ENCODE measurements at places on chromosomes 3 and 15. TPM values are rescaled to one million over a fixed set of nuclear protein-coding genes. Genes with fewer than 3 reads are reported as not detected.

DNA sequence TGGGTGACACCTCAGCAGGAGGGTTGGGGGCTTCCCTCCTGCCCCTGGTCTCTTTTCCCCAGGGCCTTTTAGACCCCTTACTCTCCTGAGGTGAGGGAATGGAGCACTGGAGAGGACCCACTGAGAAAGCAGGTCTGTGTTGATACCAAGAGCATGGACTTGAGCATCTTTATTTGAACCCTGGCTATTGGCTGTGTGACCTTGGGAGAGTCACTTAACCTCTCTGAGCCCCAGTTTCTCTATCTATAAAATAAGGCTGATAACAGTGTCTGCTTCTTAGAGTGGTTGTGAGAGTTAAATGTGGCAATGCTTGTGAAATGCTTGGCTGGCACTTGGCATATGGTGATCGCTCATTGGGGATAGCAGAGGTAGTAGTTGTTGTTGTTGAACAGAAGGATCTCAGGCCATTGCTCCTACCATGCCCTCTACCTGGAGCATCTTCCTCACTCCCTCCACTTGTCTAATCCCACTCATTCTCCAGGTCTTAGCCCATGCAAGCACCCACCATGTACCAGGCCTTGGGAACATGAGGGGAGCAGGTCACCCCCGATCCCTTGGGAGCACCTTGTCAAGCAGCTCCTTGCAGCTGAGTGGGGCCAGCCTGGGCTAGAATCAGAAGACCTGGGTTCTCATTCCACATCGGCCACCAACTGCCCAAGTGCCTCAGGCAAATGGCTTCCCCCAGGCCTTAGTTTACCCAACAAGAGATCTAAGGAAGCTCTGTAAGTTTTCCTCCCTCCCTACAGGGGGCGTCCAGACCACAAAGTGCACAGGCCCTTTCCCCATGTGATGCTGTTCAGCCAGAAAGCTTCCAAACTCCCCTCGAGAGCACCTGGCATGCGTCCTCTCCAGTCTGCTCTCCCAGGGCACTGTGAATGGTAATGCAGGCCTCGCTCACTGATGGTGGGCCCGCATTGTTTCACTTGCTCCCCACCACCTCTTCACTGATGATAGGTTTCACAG, 96.7 kb downstream of the LSM3 start:
- no peak for DNase-seq

DNA sequence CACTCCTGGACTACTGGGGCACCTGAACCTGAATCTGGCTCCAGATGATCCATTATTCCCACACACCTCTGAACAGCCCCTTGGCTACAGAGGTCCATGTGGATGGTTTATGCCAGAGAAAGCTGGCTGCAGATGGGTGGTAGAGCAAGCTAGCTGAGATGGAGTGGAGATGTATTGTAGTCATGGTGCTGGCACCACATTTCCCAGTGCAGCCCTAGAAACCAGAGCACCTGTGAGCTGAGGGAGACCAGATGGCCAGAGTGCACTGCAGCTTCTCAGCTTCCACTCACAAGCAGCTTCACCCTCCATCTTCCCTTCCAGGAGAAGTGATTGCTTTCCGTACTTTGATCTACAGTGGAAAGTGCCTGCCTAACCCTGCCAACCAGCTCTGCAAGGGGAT, 29.9 kb downstream of the RBP1 start:
- DNase-seq = no peak

DNA sequence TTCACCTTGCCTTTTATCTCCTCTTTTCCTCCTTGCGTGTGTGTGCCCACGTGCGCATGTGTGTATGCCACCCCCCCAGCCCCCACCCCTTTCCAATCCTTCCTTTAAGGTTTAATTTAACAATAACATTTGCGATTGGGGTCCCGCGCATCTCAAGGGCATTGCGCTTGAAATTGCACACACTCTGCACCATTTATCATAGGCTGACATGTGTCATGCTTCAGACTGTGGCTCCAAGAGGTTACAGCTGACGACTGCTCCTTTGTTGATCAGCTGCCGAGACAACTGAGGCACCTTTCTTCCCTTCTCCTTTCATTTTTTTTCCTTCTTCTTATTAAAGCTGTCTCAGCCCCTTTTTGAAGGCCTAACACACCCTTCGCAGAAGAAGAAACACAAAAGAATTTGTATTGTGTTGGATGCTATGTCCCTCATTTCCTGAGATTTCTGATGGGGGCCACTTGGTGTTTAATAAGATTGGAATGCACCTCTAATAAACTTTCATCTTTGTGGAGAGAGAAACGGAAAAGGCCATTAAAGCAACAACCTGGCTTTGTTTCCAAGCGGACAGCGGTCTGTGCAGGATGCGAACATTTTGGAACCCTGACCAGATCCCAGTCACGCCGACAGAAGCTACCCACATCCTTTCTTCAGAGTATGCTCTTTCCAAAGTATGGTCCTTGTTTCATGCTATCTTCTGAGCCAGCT, 470.1 kb downstream of the MCTP2 start:
- DNase-seq = no peak

CHRM5 gene
- not detected for total RNA-seq

GRCh38 chr3:69504232-69504631, 118.3 kb upstream of the FRMD4B start:
- DNase-seq = no peak

GRCh38 chr15:92166751-92167405, 226.8 kb upstream of the ST8SIA2 start:
- peak; percentile 43 for DNase-seq

DNA sequence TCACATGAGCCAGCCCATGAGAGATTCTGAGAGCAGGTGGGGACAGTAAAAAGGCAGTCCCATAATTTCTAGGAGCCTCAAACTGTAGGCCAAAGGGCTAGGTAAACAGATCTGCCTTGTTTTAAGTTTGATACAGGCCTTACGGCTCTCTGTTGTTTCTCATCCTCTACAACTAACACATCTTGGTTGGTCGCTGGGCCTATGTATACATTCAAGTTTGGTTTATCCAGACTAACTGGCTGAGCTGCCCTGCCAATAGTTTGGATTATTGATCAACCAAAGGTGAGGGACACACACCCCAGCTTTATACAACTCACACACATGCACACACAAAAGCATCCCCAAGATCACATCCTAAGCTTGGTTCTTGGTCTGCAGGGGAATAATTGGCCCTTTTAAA, 3.0 kb downstream of the SIAH2 start:
- DNase-seq = no peak

GRCh38 chr3:39232859-39233258, 40.5 kb upstream of the XIRP1 start:
- DNase-seq = no peak

CACNA1D gene
- total RNA-seq = 1.0 TPM

GRCh38 chr3:37686220-37686619, 175.5 kb upstream of the CTDSPL start:
- DNase-seq = no peak

DNA sequence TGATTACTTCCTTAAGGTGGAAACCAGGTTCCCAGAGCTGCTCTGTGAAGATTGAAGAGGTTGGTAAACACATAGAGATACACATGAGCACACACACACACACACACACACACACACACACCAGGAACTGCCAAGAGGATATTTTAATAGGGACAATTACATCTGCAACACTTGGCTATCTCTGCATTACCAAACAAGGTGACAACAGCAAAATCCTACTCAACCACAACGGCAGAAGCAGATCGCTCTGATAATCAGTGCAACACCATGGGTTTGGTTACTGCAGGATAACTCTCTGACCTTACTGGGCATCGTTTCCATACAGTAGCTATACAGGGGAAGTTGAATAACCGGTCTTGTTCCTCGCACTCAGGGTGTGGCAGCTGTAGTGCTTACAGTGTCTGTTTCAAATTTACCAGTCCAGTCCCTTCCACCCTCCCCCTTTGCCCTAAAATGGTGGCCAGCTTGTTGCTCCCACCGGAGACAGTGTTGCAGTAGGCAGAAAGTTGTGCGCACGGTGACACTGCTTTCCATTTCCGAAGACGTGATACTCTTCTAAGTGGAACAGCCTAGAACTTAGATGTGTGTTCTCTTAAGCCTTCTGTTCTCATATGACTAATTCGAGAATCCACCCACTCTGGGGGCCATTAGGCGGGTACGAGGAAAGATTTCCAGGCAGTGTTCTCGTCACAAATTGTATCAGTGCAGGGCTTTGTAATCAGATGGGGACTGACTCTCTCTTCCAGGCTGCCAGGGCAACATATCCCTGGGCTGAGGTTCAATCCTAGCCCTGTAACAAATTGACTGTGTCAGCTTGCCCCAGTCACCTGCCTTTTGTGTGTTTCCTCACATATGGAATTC, 176.2 kb downstream of the P3H2 start:
- no peak for DNase-seq

GRCh38 chr3:69772152-69772867, 33.0 kb downstream of the MITF start:
- DNase-seq = peak; percentile 32

STRA6 gene
- total RNA-seq = not detected

- no peak for DNase-seq
These were observed 213.2 kb upstream of the RGMA start for GRCh38 chr15:93302080-93302765.

GRCh38 chr3:184439096-184439495, 59.2 kb downstream of the CHRD start:
- DNase-seq = no peak

DNA sequence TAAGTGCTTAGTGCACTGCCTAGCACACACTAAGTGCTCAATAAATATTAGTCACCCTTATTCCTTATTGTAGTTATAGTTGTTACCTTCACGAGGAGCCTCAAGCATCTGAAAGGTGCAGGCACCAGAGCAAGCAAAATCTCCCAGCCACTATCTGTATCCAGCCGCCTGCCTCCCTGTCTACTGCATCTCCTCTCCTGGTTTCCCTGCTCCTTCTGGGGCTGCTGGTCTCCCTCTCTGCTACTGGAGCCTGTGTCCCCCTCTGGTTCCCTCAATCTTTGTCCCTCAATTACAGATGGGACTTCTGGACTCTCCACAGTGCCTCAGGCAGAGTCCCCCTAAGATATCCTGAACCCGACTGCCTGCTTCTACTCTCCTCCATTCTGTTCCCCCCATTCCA, 18.8 kb downstream of the MYL3 start:
- no peak for DNase-seq

GRCh38 chr3:182323898-182324297, 469.4 kb upstream of the ATP11B start:
- no peak for DNase-seq

DNA sequence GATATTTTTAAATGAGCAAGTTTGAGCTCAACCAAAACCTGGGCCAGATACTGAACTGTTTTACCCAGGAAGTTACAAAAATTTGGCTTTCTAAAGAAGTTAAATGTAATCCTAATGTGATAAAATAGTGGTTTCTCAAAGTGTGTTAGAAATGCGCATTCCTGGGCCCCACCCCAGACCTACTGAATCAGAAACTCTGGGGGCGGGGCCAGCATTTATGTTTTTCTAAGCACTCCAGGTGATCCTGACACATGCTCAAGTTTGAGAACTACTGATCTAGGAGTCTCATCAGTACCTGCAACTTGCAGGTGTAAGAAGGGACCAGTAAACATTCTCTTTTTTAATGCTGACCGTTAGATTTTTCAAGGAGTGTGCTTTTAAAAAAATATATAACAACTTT, 190.6 kb downstream of the VPS13C start:
- DNase-seq = no peak

DNA sequence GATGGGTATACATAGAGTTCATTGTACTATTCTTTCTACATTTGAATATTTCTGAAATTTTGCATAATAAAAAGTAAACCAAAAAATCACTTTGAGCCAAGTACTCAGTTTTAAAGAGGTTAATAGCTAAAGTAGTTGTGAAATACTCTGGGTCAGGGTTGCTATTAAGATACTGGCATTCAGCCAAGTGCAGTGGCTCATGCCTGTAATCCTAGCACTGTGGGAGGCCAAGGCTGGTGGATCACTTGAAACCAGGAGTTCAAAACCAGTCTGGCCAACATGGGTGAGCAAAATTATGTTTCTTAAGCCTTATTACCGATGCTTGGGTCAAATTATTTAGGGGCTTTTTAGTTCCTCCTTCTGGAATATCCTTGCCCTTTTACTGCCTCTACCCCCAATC, 122.0 kb upstream of the MELTF start:
- DNase-seq = no peak

- DNase-seq = no peak
These were observed 10.1 kb upstream of the GOLGA8J start for GRCh38 chr15:30072630-30073029.

- DNase-seq = no peak
These were observed 34.2 kb upstream of the SKIL start for GRCh38 chr3:170323331-170323730.

HIGD2B gene
- total RNA-seq = not detected

DNA sequence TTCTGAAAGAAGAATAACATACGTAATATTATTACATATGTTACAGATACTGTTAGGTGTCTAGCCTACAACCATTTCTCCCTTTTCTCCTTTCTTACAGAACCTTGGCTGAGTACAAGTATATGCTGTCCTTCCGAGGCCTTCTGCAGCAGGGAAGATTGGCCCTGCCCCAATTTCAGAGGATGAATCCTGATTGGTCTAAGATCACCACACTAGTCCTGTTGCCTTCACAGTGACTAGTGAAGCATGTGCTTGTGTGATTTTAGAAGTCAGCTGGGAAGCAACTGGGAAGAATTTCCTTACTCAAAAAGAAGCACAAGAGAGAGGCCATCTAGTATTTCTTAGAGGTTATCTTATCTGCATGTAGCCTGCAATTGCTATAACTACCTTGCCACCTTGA, 30.6 kb upstream of the MECOM start:
- DNase-seq = no peak

DCLK3 gene
- 0.20 TPM for total RNA-seq

GOLGA6D gene
- total RNA-seq = not detected

DNA sequence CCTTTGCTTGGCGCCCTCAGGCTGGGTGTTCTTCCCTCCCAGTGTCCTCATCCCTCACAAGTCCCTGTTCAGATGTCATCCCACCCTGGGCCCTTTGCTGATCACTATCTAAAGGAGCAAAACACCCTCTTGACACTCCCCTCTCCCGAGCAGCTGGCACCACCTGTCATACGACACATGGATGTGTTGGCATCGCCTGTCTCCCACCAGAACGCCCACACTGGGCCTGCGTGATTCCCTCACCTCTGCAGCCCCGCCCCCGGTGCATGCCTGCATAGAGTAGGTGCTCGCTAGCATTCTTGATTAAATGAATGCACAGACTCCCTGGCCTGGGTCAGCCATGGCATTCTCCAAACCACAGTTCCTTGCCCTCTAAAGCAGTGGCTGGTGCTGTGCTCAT, 75.8 kb downstream of the DNAJB8 start:
- no peak for DNase-seq

- DNase-seq = no peak
These were observed 279.0 kb downstream of the LPP start for GRCh38 chr3:188432802-188433520.

DNA sequence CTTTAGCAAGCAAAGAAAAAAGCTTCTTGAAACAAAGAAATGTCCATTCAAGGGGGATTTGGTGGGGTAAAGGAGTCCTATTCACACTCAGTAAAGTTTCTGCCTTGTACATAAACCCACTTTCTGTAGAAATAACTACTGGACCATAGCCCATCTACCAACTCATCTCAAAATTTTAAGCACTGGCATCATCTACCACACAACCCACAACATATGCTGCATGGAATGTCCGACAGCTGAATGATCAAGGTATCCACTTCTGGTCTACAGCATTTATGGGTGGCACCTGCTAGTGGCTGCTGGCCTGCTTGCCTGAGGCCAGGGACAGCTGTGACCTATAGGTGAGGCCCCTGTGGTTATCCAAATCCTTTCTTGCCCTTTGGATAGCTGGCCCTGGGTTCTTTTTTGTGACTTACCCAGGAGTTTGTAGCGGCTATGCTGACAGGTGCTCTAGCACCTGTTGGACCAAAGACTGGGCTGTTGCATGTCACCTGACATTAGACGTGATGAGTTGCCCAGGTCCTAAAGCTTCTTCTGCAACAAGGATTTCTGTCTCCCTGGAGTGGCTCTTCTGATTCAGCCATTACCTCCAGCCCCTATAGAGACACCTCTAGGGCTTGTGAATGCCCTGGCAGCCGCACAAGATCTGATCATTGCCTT, 19.2 kb upstream of the MEF2A start:
- DNase-seq = no peak

All from left ventricle myocardium superior (tissue), 1 donor.